ENCODE measurements at places on chromosomes 3 and 15.

DNA sequence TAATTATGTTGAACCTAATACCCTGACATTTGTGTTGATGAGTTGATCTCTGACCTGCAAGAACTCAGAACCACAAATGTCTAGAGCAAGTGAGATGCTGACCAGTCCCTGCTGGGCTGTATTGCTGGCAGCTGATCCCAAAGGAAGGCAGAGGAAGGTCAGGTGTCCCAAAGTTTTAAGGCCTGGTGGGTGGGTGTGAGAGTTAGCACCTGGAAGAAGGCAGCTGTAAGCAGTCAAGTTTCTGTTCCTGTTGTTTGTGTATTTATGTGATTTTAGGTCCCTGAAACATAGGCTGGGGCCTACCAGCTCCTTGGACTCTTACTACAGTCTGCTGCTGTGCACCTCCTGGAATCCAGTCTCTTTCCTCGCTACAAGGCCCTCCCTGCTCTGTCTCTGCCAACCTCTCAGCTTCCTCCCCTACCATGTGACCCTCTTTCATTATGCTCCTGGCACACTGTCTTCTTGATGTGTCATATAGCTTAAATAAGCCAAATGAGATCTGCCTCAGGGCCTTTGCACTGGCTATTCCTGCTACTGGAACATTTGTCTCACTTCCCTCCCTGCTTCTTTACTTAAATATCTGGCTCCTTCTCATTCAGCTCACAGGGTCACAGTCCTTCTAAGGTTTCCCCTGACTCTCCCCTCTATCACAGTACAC is 31.0 kb upstream of the ATOSA start:
- DNase-seq = no peak

GRCh38 chr15:101820781-101821180 is 8.8 kb downstream of the OR4F15 start:
- DNase-seq = no peak

- DNase-seq = no peak
Measured at GRCh38 chr3:115074502-115074901, 72.6 kb downstream of the ZBTB20 start.

- no peak for DNase-seq
Measured at GRCh38 chr15:40930430-40931299, 1.5 kb downstream of the DLL4 start.

GRCh38 chr15:59255680-59256336 is 49.2 kb downstream of the LDHAL6B start:
- no peak for DNase-seq

DNA sequence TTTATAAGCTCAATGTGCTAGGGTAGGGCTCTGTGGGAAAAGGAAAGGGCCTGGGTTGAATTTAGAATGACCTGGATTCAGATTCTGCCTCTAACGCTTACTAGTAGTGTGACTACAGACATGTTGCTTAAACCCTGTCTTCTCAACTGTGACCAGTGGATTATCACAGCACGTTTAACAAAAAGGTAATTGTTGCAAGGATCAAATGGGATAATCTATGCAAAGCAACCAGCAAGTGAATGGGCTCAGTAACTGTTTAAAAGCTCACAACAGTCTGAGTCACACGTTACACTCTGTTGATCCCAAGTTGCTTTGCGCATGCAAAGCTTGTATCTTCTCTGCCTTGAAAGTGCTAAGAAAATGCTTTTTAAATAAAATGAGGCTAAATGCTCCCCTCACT is 236.5 kb downstream of the IL20RB start:
- DNase-seq = no peak

GRCh38 chr3:145557405-145557804 is 603.6 kb downstream of the PLOD2 start:
- DNase-seq = no peak

All from stimulated activated CD8-positive, alpha-beta memory T cell treated with anti-CD3 and anti-CD28 coated beads, Interleukin-4, amount 100 ng/mL, for 4 hours (primary cell).